ENCODE measurements at places on chromosomes 4 and X. TPM values are rescaled to one million over a fixed set of nuclear protein-coding genes. Genes with fewer than 3 reads are reported as not detected.
A peak's percentile ranks its signal among the peaks of the same experiment; 100 is the strongest.

Gene STATH
- total RNA-seq, result not detected

Gene STK26
- 41.1 TPM for total RNA-seq

Gene HCCS
- 38.5 TPM for total RNA-seq

Gene BEX4
- total RNA-seq, result 1.0 TPM

Gene LUZP4
- not detected for total RNA-seq

Gene SMIM31
- not detected for total RNA-seq

Gene NPNT
- total RNA-seq, result 0.48 TPM

Gene NXF2
- not detected for total RNA-seq

Gene AKAP14
- 2.7 TPM for total RNA-seq

Gene CPLX1
- total RNA-seq, result 2.2 TPM

Gene PCDH11X
- total RNA-seq, result not detected

Gene CC2D2A
- total RNA-seq, result 7.0 TPM

Gene BTK
- not detected for total RNA-seq

Gene GYPA
- not detected for total RNA-seq

DNA sequence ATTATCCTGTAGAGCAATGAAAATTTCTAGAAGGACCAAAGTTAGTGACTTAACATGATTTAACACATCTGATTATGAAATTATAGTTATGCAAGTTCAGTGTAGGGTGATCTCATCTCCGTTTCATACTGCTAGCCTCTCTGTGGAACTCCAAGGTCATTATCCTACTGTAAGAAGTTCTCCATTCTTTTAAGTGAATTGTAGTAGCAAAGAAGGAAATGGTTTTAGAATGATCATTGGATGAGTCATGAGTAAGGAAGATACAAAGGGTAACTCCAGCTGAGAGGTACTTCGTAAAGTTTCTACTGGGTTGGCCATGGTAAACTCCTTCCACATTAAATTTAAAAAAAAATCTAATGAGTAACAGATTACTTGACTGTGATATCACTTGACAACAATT lies 215.0 kb upstream of the GIMD1 start:
- peak; percentile 33 for DNase-seq

- DNase-seq, result no peak
Measured at GRCh38 chr4:19547463-19547862, 704.2 kb upstream of the SLIT2 start.

GRCh38 chr4:138475116-138475515 lies 233.0 kb upstream of the SLC7A11 start:
- DNase-seq, result no peak

GRCh38 chr4:13349096-13349495 lies 135.0 kb downstream of the RAB28 start:
- DNase-seq, result no peak

DNA sequence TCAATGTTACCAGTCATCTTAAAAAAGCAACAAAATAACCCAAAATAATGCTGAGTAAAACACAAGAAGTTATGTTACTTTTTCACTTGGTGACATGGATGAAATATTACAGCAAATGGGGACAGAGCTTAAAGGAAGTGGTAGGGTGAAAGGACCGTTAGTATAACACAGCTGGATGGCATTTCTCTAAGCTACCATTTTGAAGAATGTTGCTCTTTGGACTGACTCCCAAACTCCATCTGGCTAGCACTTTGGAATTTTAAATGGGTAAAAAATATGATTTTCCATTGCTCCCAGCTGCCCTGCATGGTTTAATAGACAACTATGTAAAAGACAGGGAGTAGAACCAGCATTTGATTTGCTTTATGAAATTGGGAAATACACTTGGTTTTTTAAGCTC lies 27.6 kb downstream of the CLCN5 start:
- no peak for DNase-seq

DNA sequence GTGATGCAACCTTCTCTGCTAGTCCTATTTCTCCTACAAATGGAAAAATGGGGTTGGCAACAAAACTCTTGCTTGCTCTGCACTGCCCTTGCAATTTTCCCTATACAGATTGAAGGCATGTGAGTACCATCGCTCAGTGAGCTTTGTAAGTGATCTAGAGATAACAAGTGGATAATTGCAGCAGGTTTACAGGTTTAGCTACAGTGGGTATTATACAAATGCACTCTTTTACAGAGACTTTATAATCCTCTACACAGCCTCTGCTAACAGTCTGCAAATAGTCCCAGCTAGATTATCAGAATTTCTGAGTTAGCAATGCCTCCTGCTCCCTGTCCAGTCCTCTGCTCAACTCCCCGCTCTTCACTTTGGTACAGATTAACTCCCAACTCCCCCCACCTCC lies 11.1 kb downstream of the LEF1 start:
- DNase-seq, result no peak

GRCh38 chrX:51766546-51766945 lies 23.3 kb downstream of the GSPT2 start:
- DNase-seq, result no peak

DNA sequence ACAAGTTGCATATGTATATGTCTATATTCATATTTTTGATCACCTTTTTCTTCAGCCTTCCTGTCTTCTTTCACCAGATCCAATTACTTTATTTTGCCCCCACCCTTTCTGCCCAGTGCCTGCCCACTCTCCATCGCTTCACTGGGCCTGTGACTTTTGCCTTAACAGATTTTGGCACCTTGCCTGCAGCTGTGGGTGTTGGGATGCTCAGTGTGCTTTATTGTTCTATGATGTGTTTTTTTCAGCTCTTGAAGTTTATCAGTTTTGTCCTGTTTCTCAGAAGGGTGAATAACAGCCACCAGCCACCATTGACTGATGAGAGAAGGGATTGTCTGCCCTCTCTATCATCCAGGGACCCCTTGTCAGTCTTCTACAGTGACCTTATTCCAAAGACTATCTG lies 77.2 kb upstream of the GALNT7 start:
- no peak for DNase-seq

GRCh38 chr4:149555146-149555545 lies 260.5 kb downstream of the IQCM start:
- no peak for DNase-seq

GRCh38 chrX:152520653-152521052 lies 69.5 kb upstream of the GABRA3 start:
- DNase-seq, result no peak

GRCh38 chrX:1295550-1295949 lies 26.9 kb downstream of the CSF2RA start:
- no peak for DNase-seq

GRCh38 chr4:120816296-120816965 lies 106.1 kb downstream of the PRDM5 start:
- no peak for DNase-seq

GRCh38 chr4:41072021-41072777 lies 142.1 kb downstream of the APBB2 start:
- no peak for DNase-seq

GRCh38 chrX:140767646-140768045 lies 58.1 kb downstream of the LINC00632 start:
- DNase-seq, result no peak

DNA sequence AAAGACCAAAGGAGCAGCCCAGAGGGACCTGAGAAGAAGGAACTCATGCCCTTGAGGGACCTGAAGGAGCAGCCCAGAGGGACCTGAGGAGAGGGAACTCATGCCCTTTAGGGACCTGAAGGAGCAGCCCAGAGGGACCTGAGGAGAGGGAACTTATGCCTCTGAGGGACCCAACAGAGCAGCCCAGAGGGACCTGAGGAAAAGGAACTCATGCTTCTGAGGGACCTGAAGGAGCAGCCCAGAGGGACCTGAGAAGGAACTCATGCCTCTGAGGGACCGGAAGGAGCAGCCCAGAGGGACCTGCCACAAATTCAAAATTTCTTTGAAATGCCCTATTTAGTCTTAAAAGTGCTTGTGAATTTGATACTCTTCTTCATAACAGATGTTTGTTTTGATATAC lies 48.5 kb upstream of the TMEM154 start:
- DNase-seq, result no peak

DNA sequence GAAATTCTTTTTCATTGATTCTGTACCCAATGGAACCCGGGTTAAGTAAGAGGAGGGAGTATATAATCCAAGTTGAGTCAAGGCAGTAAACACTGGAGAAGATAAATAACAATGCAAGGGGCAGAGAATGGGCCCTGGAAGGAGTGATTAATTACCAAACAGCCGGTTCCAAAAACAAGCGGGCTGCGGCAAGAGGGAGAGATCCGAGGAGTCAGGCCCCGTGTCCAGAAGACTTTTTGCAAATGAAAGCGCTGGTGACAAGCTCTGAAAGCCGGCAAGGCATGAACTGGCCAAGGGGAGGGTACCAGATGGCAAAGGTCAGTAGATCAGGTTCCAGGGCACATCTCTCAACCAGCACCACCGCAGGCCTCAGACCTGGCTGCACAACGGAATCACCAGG lies 294.9 kb downstream of the BCOR start:
- DNase-seq, result no peak

DNA sequence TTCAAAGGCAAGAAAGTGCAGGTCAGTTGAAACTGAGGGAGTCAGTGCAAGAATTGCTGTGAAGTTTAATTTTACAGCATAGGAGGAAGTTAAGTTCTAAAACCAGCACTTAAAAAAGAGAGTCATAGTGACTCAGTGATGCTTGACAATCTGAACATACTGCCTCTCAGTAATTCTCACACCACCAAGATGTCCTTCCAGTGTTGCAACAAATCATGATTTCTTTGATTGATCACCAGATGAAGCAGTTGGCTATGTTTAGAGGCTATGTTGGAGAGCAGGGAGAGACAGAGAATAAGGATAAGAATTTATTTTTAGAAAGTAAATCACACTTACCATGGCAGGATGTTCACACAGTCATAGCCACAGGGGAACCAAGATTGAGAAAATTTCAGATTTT lies 13.2 kb downstream of the TRIM2 start:
- no peak for DNase-seq

DNA sequence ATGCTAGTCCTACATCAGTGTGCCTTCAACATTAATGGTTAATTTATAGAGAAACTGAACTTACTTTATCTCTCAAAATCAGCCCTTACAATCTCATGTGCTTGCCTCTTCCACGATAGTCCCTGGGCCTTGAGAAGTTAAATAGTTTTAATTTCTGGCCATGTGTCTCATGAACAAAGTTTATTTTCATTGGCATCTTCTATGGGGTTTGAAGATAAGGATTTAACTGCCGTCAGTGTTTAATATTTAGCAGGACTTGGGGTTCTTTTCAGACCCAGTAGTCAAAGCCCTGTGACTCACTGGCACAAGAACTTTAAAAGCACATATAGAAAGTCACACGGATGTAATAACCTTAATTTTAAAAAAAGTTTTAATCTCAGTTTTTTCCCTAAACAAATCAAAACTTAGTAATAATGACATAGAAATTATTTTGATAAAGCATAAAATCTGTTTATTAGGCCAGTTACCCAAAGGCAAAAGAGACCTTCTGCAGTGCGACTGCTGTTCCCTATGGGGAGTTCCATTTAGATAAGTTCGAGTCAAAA lies 10.1 kb upstream of the MPP1 start:
- DNase-seq, result no peak

GRCh38 chrX:44352758-44353157 lies 9.3 kb upstream of the EFHC2 start:
- no peak for DNase-seq

GRCh38 chr4:110049951-110050925 lies 137.6 kb downstream of the EGF start:
- no peak for DNase-seq

- DNase-seq, result no peak
Measured at GRCh38 chr4:70754470-70754869, 32.7 kb downstream of the RUFY3 start.

GRCh38 chr4:153495480-153496193 lies 29.5 kb downstream of the TMEM131L start:
- DNase-seq, result peak; percentile 73

DNA sequence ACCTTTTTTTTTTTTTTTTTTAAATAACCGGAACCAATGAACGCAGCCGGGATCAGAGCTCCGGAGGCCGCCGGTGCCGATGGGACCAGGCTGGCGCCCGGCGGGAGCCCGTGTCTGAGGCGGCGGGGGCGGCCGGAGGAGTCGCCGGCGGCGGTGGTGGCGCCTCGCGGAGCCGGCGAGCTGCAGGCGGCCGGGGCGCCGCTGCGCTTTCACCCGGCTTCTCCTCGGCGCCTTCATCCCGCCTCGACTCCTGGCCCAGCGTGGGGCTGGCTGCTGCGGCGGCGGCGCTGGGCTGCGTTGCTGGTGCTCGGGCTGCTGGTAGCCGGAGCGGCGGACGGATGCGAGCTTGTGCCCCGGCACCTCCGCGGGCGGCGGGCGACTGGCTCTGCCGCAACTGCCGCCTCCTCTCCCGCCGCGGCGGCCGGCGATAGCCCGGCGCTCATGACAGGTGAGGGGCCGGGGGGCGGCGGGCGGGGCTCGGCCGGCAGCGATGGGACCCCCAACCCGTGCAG lies 337 bp downstream of the STIM2 start:
- DNase-seq, result no peak

DNA sequence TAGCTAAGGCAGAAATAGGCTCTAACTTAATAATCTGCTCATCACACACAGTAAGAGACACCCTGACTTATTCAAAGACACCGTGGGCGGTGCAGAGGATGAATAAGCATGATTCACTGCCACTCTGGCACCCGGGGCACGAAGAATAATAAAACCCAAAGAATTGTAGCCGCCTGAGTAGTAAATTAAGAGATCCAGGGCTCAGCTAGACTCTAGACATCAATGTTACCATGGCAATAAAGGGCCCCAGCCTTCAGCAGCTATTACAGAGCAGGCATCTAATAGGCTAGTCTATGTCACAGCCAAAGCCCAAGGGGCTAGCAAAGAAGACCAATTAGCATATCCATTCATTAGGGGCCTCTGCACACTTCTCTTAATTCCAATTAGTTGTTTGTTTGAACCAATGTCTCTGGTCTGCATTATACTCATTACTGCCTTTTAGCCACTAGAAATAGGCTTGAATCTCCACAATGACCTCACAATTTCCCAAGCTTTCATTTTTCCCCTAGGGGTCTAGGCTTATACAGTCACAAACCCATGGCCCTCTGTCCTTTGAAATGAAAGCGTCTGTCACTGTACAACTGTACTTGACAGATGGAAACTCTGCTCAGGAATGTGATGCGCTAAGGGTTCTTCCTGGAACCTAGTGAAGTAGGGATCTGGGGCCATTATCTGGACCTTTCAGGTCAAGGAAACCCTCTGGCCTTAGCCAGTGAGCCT lies 3.0 kb upstream of the ATP1B4 start:
- no peak for DNase-seq
